ENCODE measurements at places on chromosomes 11 and 22.

DNA sequence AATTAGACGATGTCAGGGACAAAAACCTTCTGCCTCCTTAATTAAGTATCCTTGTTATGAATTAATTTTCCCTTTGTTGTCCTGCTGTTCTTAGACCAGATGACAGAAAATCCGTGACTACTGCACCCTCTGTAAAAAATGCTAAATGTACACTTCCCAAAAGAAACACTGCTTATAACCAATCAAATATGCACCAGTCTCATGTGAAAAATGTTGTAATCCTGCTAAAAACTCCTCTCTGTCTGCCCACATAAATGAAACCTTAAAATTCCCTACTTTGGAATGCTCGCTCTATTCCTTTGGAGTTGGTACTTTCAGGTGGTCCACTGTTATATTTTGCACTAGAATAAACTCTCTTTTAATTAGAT is 366.8 kb upstream of the CCDC179 start:
- DNase-seq = peak; percentile 45

- no peak for DNase-seq
Measured at GRCh38 chr22:38257650-38258250, 15.1 kb downstream of the TMEM184B start.

- no peak for DNase-seq
Measured at GRCh38 chr11:66476173-66476840, 3.9 kb upstream of the DPP3 start.

DNA sequence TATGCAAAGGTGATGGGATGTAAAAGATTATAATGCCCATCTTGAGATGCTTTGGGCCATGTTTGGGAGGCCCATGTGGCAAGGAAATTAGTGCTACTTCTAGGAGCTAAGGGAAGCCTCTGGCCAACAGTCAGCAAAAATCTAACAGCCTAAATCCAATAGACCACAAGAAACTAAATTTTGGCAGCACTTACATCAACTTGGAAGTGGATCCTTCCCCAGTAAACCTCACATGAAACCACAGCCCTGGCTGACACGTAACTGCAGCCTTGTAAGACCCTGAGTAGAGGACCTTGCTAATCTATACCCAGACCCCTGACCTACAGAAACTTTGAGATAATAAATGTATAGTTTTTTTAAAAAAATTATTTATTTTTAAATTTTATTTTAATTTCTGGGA is 13.1 kb upstream of the GRK3 start:
- DNase-seq = peak; percentile 57

DNA sequence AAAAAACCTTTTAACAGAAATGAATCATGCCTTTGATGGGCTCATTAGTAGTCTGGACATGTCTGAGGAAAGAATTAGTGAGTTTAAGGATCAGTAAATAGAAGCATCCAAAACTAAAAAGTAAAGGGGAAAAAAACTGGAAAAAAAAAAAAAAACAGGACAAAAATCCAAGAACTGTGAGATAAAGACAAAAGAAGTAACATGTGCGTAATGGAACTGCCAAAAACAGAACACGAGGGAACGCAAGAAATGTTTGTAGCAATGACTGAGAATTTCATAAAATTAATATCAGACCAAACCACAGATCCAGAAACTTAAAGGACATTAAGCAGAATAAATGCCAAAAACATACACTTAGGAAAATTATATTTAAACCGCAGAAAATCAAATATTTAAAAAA is 77.4 kb downstream of the MS4A13 start:
- no peak for DNase-seq

GRCh38 chr22:40258501-40258915 is 80.8 kb downstream of the TNRC6B start:
- DNase-seq = no peak

DNA sequence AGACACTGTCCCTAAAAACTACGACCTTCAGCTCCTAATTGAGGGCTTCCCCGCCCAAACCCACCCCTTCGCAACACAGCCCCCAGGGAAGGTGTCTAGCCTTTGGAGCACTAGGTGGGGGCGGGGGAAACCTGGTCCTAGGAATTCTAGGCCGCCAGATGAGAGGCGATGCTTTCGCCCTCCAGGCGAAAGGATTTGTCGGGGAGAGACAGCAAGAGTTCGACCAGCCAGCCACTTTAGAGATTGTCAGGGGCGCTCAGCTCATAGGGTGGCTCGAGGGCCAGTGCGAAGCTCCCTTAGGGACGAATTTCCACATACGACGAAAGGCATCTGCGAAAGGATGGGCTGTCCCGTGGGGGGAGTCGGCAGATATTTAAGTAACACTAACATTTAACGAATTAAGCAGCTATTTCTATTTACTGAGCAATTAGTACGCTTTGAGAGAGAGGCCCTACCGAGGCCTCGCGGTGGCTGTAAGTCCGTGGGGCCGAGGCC is 5.3 kb downstream of the CD248 start:
- no peak for DNase-seq

GRCh38 chr22:33070600-33070999 is 12.4 kb upstream of the SYN3 start:
- DNase-seq = no peak

DNA sequence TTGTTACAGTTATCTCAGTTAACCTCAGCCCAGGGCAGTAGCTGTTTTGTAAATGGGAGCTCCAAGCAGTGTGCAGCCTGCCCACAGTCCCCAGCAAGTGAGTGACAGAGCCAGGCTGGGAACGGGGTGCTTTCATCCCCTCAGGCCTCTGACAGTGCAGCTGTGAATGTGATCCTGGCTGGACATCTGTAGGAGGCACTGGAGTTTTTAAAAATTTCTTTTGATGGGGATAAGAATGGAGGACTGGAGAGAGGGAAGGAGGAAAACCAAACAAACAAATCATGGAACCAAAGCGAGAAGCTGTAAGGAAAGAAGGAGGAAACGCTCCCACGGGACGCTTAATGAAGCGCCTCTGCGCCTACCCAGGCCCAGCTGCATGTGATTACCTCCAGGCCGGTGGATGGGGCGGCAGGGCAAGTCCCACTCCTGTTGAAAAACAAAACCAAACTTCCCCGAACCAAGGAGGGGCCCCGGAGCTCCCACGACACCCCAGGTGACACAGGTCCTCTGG is 40.6 kb downstream of the SCUBE1 start:
- no peak for DNase-seq

DNA sequence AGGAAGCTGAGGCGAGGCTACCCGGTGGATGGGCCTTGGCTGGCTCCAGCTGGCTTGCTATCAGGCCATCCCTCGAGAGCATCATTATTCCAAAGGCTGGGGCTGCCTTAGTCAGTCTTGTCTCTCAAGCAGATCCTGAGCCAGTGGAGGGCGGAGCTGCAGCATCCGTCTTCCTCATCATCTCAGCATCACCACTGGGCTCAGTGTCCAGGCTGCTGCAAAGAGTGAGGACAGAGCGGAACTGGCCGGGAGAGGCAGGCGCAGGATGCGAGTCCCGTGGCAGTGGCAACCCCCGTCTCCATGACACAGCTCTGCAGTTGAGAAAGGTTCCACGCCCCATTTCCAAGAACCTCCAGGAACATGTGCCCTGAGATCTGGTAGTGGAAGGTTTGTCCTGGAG is 4.4 kb downstream of the TP53I11 start:
- DNase-seq = peak; percentile 54

DNA sequence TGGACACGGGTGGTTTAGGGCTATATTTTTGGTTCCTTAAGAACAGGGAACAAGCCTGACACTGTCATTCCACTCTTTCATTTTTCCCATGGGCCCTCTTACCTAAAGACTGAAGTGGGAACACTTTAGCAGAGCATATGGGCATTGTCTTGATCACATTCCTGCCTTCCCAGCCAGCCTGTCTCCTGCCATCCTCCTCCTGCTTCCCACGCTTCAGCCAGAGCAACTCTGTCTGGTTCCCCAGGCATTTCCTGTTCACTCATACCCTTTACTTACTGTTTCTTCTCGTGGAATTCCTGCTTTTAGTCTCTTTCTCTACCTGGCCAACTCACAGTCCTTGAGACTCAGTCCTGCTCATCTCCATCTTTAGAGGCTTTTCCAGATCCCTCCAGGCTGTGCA is 22.8 kb downstream of the MRPL16 start:
- DNase-seq = peak; percentile 31

DNA sequence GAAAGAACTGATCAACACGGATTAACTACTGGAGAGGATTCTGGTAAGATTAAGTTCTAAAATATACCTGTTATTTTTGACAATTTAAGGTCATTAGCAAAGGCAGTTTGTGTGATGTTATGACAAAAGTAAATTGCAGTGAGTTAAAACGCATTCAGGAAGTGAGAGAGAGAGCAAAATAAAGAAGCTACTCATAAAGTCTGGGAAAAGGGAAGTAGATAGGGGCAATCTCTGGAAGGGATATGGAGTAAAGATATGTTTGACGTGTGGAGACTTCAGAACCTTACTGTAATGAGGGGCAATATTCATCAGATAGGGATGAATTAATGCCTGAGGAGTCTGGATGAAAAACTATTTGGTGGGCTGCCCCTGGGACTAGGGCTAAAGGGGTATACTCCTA is 16.8 kb downstream of the OR56B4 start:
- no peak for DNase-seq

DNA sequence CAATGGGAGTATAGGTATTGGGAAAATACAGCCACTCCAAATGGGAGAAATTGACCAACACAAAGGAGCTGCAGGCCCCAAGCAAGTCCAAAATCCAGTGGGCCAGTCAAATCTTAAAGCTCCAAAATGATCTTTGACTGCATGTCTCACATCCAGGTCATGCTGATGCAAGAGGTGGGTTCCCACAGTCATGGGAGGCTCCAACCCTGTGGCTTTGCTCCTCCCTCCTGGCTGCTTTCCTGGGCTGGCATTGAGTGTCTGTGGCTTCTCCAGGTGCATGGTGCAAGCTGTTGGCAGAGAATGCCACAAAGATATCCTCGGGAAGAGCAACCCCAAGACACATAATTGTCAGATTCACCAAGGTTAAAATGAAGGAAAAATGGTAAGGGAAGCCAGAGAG is 80.8 kb downstream of the IGLL5 start:
- no peak for DNase-seq

- DNase-seq = no peak
Measured at GRCh38 chr11:204587-205109, 2.6 kb downstream of the BET1L start.

- DNase-seq = peak; percentile 37
Measured at GRCh38 chr11:111696556-111696955, 69.6 kb downstream of the PPP2R1B start.

DNA sequence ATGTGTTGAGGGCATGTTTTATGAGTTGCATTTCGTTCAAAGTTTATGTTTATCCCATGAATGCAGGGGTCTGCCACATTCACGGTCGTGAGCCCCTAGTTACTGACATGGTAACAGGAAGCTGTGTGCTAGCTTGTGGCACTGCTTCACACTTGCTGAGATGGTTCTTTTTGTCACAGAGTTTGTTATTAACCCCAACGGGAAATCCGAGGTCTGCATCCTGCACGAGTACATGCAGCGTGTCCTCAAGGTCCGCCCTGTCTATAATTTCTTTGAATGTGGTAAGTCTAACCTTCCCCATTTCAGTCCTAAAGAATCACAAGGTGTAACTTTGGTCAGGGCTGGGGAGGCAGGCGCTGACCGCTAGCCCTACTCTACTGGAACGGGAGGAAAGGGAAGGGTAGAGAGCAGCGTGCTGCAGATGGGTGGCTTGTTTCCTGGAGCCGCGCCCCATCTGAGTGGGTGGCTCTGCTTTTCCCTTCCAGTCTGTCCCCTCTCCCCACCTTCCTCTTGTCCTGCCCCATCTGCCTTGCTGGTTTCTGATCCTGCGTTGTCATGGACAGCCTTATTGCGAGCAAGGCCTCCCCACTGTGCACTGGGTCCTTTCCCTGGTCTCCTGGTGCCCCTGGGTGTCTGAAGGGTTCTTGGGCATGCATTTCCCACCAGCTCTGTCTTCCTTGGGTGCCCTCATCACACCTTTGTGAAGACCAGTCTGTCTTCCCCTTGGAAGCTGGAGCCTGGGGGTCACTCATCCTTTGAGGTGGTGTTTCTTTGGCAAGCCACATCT is 11.8 kb downstream of the DGCR8 start:
- DNase-seq = no peak

DNA sequence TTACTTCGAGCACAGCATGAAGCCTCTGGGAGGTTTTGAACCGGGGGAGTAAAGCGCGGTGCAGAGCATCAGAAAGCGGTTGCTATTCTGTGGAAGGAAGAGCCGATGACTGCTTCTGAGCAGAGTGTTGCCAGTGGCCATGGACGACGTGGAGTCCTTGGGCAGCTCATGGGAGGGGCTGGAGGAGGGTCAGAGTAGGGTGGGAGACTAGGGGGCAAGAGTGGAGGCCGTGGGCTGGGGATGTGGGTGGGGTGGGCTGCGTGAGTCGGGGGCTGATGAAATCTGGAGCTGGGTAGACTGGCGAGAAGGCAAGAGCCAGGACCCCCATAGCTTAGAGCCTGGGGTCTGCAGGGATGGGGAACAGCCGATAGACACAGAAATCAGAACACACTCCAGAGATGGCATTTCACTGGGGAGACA is 40.2 kb downstream of the TBC1D22A start:
- no peak for DNase-seq

GRCh38 chr11:60863550-60864521 is 3.5 kb upstream of the ZP1 start:
- DNase-seq = no peak

GRCh38 chr11:24122291-24122690 is 374.6 kb upstream of the LUZP2 start:
- DNase-seq = no peak

DNA sequence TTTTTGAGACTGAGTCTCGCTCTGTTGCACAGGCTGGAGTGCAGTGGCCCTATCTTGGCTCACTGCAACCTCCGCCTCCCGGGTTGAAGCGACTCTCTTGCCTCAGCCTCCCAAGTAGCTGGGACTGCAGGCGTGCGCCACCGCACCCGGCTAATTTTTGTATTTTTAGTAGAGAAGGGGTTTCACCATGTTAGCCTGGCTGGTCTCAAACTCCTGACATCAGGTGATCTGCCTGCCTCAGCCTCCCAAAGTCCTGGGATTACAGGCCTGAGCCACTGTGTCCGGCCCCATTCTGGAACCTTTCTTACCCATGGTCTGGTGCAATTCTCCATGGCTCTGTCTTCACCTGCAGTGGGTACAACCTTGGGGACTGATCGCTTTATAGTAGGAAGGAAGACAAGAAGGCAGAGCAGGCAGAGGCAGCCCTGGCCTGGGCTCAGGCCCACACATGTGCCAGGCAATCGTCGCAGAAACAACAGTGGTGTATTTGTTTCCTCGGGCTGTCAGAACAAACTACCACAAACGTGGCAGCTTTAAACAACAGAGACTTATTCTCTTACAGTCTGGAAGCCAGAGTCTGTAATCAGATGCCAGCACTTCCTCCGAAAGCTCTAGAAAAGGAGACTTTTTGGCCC is 4.0 kb upstream of the PTGDR2 start:
- DNase-seq = no peak

DNA sequence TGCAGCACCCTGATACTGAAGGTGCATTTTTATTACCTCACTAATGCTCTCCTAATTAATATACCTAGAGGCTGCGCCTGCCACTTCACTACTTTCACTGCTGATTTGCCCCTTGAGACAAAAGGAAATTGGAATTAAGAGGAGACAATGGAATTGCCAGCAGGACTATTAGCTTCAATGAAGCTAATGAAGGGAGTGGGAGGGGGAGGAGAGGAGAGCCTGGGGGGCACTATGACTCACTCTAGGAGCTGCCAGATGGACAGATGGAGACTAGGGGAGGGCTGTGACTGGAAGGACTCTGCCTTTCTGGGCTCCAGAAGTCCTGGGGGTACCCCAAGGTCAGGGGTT is 102.8 kb upstream of the DRD2 start:
- no peak for DNase-seq
